Activated CD8-positive, alpha-beta memory T cell treated with anti-CD3 and anti-CD28 coated beads for 4 hours (primary cell): ENCODE measurements at places on chromosomes 4 and X.
A peak's percentile ranks its signal among the peaks of the same experiment; 100 is the strongest.

GRCh38 chrX:133530960-133531359, 115.7 kb upstream of the GPC4 start:
- no peak for DNase-seq

GRCh38 chrX:70331161-70331560, 41.3 kb downstream of the KIF4A start:
- no peak for DNase-seq

DNA sequence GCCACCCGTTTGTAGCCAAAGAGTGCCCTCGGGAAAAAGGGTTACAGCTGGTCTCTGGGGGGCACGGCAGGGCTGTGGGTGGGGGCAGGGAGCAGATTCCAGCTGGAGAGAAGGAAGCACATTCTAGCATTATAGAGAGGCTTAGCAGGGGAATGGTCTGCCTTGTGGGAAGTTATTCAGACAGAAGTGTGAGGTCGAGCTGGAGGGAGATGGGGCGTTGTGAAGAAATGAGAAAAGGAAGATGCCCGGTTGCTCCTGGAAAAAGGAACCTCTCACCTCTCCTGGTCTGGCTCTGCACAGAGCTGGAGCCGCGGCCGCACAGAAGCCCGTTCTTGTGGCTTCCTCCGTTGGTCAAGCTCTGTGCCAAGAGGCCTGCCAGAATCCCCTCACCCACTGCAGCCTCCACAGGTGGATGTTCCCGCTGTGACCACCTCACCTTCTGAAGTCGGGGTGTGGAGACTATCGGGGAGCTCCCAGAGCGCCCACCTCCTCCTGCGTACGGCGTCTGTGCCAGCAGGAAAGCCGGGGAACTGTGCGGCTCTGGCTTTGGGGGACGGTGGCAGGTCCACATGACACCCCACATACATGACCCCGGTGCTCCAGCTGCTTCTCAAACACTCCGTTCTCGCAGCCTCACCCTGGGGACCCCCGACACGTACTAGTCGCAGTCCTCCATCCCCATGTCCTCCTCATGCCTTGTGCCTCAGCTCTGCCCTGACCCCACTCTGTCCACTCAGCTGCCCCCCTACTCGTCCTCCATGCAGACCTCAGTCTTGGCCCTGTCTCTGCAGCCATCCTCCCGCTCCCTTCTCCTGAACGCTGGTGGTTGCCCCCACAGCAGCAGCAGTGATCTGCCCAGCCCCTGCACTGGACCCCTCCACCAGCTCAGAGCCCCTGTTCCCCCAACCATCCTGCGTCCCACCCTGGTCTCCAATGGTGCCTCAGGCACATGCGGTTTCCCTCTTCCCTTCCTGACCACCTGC, 52.2 kb upstream of the HGFAC start:
- DNase-seq = no peak

GRCh38 chrX:114049063-114049462, 534.8 kb upstream of the HTR2C start:
- DNase-seq = no peak

DNA sequence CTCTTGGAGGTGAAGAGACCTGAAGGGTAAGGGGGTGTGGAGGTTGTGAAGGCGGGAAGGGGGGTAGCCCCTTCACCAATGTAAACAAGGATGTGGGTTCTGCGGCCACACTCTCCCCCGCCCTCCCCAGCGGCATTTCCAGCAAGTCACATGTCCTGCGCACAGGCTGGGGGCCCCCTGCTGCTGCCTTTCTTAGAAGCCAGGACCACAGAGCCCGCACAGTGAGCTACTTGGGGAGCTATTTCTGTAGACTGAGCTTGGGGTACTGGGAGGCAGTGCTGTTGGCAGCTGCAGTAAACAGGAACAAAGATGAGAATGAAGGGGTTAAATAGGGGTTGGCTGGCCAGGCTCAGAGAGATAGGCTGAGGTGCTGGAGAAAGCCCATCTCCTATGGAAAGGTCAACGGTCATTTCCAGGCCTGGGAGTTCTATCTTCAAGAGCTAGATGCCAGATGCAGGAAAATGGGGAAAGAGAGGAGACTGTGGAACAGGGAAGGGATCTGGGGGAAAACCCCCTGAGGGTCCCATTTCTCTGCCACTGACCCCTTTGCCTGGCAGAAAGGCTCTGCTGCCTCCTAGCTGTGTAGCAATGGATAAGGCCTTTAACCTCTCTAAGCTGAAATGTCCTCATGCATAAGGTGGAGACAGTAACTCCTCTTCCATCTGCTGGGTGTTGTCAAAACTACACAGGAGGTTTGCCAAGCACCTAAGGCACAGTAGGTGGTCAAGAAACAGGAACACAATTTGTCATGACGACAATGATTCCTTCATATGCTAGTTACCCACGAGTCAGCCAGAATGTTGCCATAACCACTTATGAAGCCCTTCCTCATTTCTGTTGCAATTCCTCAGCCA, 18.5 kb upstream of the PIM2 start:
- peak; percentile 80 for DNase-seq

GRCh38 chr4:8310306-8310705, 40.8 kb downstream of the HTRA3 start:
- DNase-seq = no peak
